Eye (tissue), 1 donor: ENCODE measurements at places on chromosomes 5 and 9.

DNA sequence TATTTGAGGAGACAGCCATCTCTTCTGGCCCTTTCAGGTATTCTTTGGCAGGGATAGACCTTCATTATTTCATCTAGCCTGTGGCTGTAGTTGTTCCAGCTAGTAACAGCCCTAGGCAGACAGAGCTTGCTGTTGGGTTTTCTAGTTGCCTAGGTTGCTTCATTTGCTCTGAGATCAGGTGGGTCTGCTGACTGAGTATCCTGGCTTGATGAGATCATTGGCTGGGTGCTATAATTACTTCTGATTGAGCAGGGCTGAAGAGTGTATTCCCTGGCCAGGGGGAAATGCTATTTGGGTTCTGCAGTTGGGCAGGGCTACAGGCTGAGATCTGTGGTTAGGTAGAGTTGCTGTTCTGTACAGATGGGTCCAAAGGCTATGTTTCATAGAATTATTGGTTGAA lies 456.1 kb downstream of the PSAT1 start:
- DNase-seq, result no peak

GRCh38 chr5:161966564-161966963 lies 101.0 kb upstream of the GABRG2 start:
- peak; percentile 53 for DNase-seq

GRCh38 chr9:131732636-131733289 lies 7.1 kb downstream of the RAPGEF1 start:
- DNase-seq, result no peak

- DNase-seq, result no peak
Measured at GRCh38 chr9:126591083-126591482, 22.6 kb upstream of the LMX1B start.

DNA sequence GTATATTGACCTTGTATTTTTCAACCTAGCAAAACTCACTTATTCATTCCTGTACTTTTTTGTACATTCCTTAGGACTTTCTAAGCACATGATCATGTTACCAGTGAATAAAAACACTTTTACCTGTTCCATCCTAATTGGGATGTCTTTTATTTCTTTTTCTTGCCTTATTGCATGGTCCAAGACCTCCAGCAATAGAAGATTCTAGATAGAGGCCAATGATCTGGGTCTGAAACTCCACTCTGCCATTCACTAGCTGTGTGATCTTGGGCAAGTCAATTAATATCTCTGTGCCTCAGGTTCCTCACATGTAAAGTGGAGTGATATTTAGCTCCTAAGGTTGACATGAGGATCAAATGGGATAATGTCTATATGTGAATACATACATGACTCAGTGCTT lies 8.5 kb upstream of the EXOSC2 start:
- DNase-seq, result no peak

DNA sequence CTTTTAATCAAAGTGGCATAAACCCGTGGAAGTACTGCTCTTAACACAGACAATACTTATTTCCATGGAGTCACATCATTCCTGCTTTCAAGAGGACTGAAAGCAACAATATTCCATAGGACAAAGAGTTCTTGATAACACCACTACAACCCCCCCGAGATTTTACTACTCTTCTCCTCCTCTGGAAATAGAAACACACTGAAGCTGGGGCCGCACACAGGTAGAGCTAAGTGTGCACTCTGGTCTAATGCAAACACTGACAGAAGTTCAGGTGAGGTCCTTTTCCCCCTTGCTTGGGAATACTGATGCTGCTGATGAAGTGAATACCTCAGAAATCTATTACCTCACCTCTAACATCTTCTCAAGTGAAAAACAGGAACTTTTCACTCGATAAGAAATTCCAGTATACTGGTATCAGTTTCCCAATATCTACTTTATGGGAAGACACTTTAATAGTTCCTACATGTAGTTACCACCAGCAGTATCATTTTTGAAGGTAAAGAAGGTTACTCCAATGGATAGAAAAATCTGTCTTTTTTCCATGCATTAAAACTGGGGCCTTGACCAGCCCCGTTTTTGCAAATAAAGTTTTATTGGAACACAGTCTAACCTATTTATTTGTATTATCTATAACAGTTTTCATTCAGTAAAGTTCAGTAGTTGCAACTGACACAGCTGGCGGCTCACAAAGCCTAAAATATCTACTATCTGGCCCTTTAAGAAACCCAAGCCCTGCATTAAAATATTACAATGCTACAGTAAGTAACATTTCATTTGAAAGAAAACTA lies 50.0 kb downstream of the GOLPH3 start:
- no peak for DNase-seq

DNA sequence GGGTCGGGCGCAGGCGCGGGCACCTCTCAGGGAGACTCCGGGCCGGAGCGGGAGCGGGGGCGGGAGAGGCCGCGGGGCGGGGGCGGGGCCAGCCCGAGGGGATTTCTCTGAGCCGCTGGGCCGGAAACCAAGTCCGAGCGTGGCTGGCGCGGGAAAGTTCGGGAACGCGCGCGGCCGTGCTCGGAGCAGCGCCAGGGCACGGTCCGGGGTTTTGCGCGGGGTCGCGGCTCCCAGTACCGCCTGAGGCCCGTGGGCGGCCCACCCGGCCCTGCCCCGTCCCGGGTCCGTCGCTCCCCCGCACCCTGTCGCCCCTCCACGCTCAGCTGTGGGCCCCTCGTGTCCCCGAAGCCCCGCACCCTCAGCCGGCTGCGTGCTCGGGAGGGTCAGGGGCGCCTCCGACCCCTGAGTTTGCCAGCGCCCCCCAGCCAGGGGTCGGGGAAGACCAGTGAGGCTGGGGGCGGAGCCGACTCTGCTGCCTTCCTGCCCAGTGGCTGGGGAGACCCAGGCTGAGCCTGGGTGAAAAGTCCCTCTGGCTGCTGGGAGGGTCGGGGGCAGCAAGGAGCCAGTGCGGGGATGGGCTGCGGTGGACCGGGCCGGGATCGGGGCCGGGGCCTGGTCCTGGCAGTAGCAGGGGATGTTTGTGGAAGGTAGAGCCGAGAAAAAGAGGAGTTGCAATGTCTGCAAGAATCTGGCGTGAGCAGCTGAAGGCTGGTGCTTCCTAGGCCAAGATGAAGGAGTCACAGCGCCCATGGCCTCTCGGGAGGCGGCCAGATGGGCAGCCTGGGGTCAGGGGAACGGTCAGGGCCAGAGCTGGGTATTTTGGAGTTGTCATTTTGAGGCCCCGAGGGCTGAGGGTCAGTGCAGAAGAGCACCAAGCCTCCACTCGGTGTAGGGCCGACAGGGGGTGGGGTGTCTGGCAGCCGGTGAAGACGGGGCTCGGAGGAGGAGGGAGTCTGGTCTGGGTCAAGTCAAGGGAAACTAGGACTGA lies 588 bp downstream of the TRAF2 start:
- peak; percentile 63 for DNase-seq

- DNase-seq, result no peak
Measured at GRCh38 chr5:105789246-105789645, 1881.5 kb downstream of the EFNA5 start.

GRCh38 chr5:90565491-90565890 lies 6.9 kb downstream of the ADGRV1 start:
- DNase-seq, result no peak

DNA sequence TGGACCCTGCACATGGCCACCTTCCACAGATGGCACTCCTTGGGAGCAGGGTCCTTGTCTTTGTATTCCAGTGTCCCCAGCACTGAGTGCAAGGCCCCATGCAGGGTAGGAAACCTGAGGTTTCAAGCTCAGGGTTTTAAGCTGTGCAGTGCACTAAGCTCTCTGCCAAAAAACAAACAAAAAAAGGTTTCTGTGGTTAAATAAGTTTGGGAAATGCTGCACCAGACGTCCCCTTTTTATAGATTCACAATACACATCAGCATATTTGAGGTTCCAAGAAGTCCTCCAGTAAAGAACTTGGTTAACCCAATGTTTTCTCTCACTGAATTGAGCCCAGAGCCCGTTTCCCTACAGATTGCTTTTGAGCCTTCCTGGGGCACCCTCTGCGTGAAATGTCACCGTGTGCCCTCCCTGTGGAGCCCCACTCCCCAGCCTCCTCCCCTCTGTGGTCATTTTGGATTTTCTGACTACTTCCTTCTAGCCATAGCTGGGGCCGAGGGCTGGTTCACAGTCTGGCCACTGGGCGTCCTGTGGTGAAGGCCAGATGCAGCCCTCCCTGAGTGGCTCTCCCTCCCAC lies 17.1 kb downstream of the DELE1 start:
- peak; percentile 4 for DNase-seq

DNA sequence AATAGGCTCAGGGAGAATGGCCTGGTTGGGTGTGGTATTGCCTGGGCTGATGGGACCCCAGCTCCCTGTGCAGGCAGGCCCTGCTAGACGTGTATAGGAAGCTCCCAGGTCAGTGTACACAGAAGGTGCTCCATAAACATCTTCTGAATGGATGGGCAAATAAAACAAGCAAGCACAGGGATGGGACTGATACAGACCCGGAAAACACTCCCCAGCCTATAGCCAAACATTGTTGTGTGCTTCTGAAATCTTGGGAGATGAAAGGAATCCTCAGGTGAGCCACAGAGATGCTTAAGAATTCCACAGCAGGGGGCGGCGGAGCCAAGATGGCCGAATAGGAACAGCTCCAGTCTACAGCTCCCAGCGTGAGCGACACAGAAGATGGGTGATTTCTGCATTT lies 151.8 kb downstream of the ENTREP1 start:
- no peak for DNase-seq

DNA sequence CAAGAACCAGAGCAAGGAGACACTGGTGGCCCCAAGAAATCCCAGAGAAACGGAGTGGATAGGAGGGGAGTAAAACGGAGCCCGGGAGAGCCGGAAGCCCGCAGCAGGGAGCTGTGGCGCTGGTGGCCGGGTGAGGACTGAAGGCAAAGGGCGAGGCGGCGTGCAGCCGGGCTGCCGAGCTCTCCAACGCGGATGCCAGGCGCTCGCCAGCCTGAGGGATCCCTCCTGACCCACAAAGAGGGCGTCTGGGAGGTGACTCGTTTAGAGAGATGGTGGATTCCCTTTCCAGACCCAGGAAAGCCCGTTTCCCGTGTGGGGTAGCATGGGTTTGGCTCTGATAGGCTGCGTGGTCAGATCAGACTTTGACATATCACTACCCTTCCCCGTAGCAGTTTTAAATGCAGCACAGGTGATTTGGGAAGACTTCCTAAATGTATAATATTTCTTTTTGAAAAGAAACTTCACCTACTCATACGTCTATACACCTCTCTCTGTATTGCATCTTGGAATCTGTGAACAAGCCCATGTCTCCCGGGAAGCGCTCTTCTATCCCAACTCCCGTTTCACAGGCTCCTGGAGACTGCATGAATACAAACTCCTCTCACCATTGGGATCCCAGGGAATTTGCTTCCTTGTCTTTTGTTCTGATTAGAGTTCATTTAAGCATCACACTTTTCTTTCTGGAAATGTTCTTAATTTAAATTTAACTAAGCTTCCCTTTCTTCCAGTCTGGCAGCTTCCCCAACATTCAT lies 158.1 kb downstream of the C9orf152 start:
- peak; percentile 41 for DNase-seq

GRCh38 chr9:105447386-105447813 lies 434 bp upstream of the FSD1L start:
- no peak for DNase-seq

- peak; percentile 52 for DNase-seq
Measured at GRCh38 chr5:134115806-134116175, 1.3 kb downstream of the TCF7 start.

DNA sequence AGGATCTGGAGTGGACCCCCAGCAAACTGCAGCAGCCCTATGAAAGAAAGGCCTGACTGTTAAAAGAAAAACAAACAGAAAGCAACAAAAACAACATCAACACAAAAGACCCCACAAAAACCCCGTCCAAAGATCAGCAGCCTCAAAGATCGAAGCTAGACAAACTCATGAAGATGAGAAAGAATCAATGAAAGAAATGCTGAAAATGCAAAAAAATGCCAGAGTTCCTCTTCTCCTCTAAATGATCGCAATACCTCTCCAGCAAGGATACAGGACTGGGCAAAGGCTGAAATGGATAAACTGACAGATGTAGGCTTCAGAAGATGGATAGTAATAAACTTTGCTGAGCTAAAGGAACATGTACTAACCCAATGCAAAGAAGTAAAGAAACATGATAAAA lies 526.3 kb upstream of the DAB2 start:
- no peak for DNase-seq

DNA sequence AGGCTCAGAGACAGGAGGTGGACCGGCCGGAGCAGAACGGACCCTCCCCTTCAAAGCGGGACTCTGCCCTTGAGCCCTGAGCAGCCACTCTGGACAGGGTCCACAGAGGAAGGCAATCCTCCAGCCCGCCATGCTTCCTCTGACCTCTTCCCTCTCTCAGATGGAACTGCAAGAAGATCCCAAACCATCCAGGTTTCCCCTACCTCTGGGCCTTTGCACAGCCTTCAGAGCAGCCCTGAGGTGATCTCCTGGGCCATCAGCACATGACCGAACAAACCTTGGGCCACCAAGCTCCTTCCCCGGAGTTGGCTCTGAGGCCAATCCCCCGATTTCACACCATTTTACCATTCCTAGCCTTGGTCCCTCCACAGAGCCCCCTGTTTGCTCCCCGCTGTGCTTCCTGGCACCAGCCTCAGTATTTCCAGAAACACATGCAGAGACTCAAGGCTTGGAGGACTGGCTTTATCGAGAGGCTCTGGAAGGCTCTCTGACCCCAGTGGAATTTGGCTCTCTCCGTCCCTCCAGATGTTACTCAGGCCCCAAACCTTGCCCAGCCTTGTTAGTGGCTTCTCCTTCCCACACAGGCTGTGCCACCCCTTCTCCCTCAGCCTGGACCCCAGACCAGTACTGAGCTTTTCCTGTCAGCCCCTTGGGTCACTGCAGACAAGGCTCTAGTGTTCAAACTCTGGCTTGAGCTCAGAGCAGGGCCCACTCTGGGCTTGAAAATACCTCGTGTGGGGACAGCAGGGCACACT lies 48.6 kb upstream of the KCNMB1 start:
- no peak for DNase-seq

GRCh38 chr9:121305269-121305994 lies 37.5 kb downstream of the GSN start:
- peak; percentile 38 for DNase-seq

DNA sequence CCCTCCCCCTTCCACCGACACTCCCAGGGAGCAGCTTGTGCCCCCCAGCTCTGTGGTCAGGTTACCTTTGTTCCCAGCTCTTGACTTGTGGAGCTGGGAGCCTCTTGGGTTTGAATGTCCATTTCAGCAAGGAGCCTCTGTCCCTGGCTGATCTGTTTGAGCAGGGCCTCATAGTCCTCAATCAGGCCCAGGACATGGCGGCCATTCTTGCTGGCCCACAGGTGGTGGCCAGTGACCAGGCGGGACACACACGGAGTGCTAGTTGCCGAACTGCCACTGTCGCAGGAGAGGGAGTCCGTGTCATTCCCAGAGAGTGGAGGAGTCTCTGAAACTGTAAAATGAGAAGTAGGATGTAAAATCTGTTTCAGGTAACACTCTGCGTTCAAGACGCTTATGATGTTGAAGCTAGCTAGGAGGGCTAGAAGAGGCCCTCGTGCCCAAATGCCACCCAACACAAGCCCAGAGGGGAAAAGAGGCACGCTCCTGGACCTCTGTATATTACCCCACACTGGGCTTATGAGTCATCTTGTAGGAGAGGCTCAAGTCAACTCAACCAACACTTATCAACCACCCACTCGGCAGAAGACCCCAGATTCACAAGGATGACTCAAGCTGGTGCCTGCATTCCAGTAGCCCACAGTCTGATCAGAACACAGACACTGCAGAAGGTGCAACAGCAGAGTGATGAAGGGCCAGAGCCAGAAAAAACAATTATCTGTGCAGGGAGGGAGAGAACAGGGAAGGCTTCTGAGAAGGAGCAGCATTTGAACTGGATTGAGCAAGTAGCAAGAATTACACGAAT lies 177.0 kb downstream of the CDK5RAP2 start:
- no peak for DNase-seq

GRCh38 chr9:127121628-127122175 lies 733 bp downstream of the ANGPTL2 start:
- peak; percentile 67 for DNase-seq
